ENCODE measurements at places on chromosomes 7 and 10.

DNA sequence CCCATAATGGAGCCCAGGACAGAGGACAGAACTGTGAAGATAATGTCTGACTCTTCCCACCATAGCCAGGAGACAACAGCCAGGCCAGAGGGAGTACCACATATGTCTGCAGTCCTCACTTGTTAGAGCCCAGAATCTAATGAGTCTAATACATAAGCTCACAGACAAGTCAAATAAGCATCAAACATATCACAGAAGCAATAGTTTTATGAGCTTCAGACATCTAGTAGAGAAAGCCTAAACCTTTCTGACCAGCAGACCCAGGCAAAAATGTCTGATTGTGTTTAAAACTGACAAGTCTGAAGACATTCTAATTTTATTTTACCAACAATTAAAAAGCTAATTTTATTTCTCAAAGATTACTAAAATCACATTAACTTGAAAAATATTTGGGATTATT lies 75.5 kb downstream of the MAPK8 start:
- no peak for DNase-seq

DNA sequence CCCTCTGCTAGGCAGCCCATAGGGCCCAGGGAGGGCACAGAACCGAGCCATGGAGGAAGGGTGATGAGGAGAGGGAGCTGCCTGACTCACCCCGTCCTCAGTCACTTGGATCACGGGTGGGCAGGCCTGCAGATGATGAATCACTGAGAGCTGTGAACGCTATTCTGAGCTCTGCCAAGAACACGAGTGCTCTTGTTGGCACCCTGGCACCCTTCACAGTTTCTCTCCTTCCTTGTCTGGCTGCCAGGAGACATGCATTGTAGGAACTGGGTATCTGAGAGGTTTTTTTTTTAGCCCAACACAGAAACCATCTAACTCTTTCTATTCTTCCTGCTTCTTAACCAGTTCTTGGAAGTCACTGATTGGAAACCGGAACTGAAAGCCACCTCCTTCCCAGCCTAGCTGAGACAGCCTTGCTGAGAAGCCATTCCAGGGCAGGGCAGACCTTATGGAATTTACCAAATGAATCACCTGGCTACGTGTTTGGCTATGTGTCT lies 82.1 kb downstream of the SLC37A3 start:
- DNase-seq: no peak

DNA sequence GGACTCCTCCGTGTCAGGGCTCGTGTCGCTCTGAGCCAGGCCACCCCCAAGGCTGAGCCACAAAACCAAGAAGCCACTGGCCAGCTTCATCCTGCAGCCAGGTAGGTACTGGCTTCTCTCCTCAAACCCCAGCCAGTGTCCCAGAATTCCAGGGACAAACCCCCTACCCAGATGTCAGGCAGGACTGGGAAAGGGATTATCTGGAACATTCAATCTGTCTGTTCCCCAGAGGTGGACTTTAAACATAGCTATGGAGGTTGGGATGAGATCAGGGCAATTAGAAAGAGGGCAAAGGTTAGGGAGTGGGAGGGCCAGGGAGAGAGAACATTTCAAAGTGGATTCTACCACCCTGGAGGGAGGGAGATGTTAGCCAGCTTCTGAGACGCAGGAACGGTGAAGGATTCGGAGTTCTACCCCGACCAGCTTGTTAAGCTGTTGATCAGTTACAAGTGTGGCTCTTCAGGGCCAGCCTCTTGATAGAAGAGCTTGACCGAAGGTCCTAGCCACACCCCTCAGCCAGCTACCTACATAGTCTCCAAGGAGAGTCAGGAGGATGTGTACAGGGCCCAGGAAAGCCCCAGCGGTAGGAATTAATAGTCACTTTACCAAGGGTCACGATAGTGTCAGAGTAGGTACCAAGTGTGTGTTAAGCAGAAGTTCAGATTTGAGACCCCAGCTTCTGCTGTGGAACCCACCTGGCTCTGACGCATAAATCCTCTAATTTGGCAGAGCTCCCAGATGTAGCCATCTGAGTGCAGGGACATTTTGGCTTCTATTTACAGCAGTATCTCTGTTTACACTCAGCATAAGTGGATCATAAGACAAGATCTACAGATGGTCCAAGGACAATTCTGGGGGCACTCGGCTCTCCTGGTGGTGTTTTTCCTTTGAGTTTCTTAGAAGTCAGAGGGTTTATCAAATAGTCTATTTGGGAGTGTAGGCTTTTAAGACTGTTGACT lies at the start of gene PLA2G12B:
Gene PLA2G12B (minus strand): TSS at position 211 of the 959 bp plus-strand sequence. CDS start 121 bp downstream, at position 90.
- no peak for DNase-seq

DNA sequence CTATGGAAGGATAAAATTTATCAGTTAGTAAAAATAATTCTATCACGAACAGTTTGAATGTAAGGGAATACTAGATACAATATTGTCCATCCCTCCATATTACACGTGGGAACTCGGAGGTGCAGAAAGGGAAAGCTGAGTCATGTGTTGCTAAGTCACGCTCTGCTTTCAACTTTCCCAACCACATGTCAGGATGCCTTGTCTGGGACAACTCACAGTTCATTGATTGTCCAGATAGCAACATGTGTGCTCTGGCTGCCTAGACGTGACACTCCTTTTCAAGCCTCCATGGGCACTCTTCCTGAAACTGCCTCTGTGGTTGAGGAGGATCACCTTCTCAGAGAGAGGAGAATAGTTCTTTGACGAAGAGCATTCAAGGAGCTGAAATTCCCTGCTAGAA lies 808.1 kb downstream of the GRID1 start:
- DNase-seq: no peak

GRCh38 chr7:114375907-114376306 lies 38.7 kb upstream of the FOXP2 start:
- DNase-seq: no peak

GRCh38 chr10:78066012-78066411 lies 32.3 kb downstream of the RPS24 start:
- no peak for DNase-seq

- DNase-seq: no peak
These were observed 109.5 kb downstream of the GFRA1 start for GRCh38 chr10:116163333-116164131.

DNA sequence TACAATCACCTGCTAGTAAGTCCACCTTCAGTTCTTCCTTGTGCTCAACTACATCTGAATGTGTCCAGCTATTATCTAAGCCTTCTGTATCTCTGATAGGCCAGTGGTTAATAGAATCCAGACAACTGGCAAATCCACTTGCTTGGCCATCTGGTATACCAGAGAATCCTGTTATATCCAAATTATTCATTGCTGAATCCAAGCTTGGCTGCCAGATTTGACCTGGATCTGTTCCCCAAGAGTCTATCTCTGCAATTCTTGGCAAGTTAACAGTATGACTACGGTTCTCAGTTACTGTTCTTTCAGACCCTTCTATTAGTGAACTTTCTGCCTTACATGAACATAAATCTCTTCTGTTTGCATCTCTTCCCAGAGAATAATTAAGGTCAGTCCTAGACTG lies 154.6 kb upstream of the TARP start:
- no peak for DNase-seq

GRCh38 chr10:1549591-1550290 lies 187.6 kb downstream of the ADARB2 start:
- no peak for DNase-seq

Measured in T-helper 17 cell (primary cell).